D341Med (cell line): ENCODE measurements at places on chromosomes 6 and 20.
A peak's percentile ranks its signal among the peaks of the same experiment; 100 is the strongest.

DNA sequence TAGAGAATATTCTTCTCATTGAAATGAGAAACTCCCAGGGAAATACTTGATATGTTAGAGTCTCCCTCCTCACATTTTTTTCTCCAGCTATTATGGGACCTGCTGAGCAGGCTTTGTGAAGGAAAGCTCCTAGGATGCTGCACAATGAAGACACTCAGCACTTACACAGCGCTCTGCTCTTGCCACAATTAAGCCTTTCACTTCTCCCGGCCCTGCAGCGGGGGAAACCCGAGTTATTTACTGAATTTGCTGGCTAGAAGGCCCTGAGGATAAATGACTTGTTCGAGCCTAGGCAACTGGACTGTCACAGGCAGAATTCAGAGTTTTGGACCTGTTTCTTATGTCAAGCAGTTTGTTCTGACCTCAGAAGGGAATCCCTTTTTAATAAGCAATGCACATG lies 102.0 kb downstream of the MAP3K7 start:
- DNase-seq = no peak

DNA sequence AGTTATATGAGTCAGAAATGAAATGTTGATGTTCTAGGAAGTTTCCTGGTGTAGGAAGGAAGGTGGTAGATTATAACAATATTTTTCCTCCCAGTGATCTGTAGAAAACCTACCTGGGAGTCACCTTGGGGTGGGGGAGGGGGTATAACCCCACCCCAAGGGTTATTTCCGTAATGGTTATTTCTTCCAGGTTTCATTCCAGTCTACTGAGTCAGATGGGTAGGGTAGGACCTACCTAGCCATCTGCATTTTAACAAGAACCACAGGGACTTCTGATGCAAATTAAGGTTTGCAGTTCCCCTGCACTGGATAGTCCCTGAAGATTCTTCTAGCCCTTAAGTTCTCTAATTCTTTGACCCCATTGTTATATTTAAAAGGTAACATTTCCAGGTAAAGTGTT lies 88.9 kb downstream of the ARMC2 start:
- DNase-seq = no peak

DNA sequence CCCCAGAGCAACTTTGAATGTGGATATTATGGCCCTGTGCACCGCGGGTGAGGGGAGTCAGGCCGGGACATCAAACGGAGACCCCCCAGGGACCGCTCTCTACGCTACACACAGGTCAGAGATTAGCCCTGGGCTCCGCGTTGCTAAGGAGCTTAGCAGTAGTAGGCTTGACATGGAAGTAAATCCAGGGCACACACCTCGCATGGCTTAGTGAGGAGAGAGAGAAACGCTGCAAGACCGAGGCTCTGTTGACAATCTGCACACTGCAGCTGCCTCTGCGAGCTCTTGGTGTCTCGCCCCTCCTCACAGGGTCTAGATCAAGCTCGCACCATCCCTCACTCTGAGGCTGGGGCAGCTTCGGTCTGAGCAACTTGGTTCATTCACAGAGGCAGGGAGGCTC lies 116.1 kb upstream of the CDH4 start:
- DNase-seq = peak; percentile 62

DNA sequence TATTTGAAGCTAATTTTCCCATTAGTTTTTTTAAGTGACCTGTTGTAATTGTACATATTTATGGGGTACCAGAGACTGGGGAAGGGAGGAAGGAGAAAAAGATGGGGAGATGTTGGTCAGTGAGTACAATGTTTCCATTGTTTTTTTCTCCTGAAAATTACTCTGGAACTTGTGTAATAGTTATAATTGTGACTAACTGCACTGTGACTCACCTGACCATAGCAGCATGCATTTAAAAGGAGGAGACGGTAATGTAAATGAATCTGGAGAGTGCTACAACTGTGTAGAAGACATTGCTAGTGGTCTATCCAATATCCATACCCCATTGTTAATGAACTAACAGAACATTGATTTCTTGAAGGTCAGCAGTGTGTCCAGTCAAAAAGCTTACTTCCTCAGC lies 133.4 kb downstream of the RFPL4B start:
- no peak for DNase-seq

- DNase-seq = peak; percentile 15
Measured at GRCh38 chr6:170106906-170107525, 183.9 kb downstream of the DLL1 start.

DNA sequence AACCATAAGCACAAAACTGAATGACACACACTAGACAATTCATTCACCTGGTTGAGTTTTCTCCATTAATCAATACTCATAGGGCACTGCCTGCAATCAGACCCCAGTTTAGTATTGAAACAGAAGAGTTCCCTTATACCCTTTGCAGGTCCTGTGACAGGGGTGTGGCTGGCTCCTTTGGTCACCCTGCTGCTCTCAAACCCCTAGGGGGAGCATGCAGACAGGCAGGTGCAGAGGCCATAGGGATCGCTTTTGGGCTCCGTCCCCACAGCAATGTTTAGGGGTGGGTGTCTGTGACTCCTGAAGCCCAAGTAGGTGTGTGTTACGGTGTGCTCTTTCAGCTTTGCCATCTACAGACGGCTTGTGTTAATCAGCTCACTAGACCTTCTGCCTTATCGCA lies 210.4 kb downstream of the CENPW start:
- no peak for DNase-seq

DNA sequence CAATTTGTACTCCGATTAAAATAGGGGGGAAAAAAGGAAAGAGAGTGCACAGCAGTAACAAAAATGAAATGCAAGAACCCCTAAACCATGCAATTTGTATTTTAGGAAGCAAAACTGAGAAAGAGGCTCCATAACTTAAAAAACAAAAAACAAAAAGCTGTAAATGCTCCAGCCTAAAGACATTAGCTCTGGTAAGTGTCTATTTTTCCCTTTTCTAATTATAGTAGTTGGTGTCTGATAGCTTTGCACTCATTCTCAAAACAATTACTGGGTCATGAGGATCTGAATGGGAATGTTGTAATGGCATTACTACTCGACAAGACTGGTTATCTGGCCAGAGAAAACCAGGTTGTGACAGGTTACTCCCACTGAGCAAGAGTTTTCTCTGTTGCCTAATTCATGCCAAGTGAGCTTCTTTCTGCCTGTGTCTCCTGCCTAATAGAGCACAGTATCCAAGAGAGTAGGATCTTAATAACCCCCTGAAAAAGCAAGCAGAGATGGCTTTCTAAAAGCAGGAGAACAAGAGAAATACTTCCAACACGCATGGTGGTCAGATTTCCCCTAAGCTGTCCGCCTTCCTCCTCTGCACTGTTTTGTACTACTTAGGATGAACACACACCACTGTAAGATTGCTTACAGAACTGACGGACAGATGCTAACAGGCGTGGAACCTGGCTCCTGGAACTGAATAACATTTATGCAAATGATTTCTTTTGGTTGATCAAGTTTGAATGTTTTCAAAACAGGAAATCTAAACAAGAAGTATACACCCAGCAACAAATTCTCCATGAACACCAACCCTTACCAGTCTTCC lies 86.4 kb downstream of the FKBP5 start:
- DNase-seq = no peak

DNA sequence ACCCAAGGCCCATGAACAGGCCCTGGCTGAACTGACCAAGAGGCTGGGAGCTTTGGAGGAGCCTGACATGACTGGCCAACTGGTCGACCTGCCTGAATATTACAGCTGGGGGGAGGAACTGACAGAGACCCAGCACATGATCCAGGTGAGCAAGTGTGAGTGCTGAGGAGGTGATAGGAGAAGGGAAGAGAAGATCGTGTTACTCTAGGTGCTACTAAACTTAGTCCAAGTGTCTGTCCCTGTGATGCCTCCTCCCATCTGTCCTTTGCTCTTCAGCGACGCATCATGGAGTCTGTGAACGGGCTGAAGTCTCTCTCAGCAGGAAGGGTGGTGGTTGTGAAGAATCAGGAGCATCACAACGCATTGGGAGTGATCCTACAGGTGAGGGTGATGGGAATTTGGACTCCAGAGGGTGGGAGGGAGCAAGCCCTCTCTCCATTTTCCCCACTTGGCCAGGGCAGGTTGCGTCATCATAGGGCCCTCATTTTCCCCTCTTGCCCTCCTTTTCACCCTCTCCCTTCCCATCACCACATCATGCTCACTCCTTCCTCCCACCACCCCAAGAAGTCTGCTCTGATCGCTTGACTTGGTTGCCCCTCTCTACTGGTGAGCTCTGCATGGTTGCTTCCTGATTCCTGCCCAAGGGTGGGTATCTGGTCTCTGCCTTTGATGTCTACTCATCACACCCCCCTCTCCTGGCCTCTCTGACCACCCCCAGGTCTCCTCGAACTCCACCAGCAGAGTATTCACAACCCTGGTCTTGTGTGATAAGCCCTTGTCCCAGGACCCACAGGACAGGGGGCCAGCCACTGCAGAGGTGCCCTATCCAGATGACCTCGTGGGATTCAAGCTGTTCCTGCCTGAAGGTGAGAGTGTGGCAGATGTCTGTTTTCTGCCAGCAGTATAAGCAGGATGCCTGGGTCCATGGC lies 4.7 kb downstream of the DXO start:
- DNase-seq = no peak

DNA sequence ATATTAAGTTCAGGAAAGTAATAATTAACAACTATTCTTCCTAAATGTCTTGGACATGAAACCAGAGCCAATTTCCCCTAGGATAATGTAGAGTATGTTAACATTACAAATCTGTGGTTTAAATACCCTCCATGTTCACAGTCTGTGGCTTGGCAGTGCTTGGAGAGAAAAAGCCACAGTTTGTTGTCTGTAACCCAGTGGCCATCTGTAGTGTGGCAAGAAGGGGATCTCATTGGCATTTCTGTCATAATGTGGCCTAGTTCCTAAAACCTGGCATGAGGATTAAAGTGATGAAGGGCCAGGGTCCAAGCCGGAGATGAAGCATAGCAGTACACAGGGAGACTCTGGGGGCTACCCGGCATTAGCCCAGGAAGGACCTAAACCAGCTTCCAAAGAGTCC lies 31.2 kb downstream of the SYNE1 start:
- DNase-seq = no peak

- DNase-seq = no peak
Measured at GRCh38 chr6:34236131-34236442, 586 bp upstream of the HMGA1 start.

DNA sequence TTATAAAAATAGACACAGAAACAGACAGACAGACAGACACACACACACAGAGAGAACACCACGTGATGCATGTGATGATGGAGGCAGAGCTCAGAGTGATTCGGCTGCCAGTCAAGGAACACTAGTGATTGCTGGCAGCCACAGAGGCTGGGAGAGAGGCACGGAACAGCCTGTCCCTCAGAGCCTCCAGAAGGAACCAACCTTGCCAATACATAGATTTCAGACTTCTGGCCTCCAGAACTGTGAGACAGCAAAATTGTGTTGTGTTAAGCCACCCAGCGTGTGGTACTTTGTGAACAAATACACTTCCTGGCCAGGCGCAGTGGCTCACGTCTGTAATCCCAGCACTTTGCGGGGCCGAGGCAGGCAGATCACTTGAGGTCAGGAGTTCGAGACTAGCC lies 9.5 kb upstream of the PARD6B start:
- no peak for DNase-seq

GRCh38 chr20:46545077-46545826 lies 5.2 kb downstream of the OCSTAMP start:
- DNase-seq = no peak

GRCh38 chr6:53598265-53598907 lies 53.5 kb upstream of the GCLC start:
- no peak for DNase-seq

GRCh38 chr20:34175879-34176278 lies 63.8 kb upstream of the EIF2S2 start:
- DNase-seq = no peak

- no peak for DNase-seq
Measured at GRCh38 chr20:36895036-36895435, 19.1 kb downstream of the TLDC2 start.

GRCh38 chr20:20365480-20366161 lies 2.3 kb upstream of the INSM1 start:
- DNase-seq = no peak

GRCh38 chr6:155188707-155189496 lies 74.9 kb upstream of the CLDN20 start:
- DNase-seq = no peak

GRCh38 chr6:130524552-130524951 lies 158.7 kb downstream of the TMEM200A start:
- DNase-seq = no peak

DNA sequence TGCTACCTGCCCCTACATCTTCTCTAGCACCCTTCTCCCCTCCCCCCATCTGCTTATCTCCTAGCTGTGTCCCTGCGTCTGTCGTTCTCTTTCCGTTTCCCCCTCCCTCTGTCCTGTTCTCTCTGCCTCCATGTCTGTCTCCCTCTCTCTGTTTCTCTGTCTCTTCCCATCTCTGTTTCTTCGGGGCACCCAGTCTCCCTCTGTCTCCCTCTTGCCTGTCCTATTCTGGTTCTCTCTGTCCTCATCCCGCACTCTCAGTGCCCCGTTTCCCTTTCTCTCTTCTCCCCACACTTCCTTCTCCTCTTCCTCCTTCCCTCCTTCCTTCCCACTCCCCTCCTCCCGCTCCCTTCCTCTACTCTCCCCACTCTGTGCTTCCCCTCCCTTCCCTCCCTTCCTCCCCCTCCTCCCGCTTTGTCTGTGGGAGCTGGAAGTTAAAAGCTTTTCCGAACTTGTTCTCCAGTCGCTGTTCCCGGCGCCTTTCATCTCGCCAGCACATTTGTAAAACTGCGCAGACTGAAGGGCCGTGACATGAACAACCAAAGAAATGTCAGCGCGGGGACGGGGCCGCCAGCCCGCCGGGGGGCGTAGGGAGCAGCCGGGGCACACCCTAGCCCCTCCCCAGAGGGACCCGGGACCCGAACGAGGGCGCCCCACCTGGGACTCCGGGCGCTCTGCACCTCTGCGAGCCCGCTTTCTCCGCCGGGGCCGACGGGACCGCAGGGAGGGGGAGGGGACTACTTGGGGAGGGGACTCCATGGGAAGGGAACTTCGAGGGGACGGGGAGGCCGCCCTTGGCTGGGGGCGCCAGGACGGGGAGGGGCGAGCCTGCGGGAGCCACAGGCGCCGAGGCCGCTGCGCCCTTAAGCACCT lies 4.0 kb upstream of the CDH22 start:
- peak; percentile 63 for DNase-seq

DNA sequence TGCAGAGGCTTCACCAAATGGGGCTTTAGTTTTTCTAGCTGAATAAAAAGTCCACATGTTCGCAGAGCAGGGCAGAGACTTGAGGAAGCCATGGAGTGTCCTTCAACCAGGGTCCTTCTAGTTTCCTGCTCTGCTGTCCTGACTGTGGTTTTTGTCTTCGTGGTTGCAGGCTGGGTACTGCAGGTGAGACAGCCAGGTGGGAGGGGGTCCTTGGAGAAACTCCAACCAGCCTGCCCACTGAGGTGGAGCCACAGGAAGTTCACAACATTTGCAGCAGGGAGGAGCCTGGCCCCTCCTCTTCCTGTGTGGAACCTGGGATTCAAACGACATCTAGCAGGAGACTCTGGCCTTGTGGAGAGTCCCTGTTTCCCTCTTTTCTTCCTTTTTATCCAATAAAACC lies 68.8 kb upstream of the MYLIP start:
- no peak for DNase-seq
